ENCODE measurements at places on chromosomes 5 and 9.

DNA sequence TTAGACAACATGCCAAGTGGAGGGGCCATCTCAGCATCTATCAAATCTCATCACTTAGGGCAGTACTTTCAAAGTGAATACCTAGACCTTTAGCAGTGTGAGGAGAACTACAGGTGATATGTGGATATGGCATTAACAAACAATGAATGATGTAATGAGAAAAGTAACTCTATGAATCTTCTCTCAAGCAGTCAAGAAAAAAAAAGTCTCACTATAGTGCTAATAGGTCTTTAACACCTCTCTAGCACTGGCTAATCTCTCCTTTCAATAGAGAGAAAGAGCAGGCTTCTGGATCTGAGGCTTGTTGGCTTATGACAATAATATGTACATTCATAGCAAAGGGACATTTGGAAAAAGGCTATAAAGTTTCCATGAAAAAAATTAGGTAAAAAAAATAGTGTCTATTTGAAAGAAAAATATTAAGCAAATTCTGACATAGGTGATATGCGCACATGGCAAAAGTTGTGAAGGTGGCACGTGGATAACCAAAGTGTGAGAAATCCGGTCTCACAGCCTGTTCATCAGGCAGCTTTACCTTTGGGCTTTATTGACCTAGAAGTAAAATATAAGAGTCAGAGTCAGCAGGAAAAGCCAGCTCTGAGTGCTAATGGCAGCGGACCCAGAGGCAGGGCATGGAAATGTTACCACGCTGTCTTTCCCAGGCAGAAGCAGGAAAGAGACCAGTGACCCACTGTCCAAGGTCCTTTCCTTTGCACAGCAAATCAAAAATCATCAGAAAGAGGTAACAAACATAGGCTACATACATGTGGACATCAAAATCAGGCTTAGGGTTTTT is 203.4 kb downstream of the EFNA5 start:
- DNase-seq: no peak

GRCh38 chr5:178198706-178199105 is 5.6 kb upstream of the HNRNPAB start:
- no peak for DNase-seq

GRCh38 chr5:36502608-36503007 is 103.8 kb upstream of the SLC1A3 start:
- DNase-seq: no peak

- DNase-seq: no peak
These were observed 2.6 kb downstream of the TAS2R1 start for GRCh38 chr5:9627541-9627940.

- DNase-seq: no peak
These were observed 4.8 kb downstream of the HBEGF start for GRCh38 chr5:140341591-140341990.

All from stimulated activated CD8-positive, alpha-beta memory T cell treated with anti-CD3 and anti-CD28 coated beads, Interleukin-4, amount 100 ng/mL, for 48 hours (primary cell).